ENCODE measurements at places on chromosomes 2 and 18.

DNA sequence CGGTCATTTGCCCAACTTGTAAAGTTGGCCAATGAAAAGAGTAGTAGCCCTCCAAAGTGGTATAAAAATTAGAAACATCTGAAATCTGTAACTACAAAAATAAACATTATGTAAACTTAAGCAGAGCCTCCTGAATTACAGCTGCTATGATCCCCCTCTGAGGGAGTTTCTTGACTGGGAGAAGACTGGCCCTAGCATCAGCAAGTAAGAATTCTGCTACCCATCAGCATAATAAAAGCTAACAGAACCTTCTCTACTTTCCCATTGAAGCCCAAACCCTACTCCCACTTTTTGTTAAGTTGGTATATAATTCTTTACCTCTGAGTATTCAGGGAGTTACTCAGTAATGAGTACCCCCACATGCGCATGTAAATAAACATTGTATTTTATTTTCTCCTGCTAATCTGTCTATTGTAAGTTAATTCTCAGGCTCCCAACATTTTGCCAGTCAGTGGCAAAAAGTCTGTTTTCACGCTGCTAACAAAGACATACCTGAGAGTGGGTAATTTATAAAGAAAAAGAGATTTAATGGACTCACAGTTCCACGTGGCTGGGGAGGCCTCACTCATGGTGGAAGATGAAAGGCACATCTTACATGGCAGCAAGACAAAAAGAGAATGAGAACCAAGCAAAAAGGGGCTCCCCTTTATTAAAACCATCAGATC is 71.3 kb downstream of the MYL12B start:
- no peak for DNase-seq

DNA sequence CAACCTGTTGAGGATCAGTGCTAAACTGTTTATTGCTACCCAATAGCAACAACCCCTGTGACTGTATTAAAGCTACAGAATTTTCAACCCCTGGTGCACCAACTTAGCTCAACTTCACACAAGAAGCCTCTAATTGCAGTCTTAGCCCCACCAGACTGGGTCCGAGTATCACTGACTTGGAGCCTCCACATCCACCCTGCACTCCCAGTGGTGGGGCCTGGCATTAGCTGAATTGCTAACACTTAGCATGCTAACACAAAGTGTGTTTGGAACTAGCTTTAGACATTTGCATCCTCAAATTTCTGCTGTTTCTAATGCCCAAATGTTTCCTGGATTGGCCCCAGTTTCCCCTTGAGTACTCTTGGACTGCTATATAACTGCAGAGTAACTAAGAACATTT is 298.6 kb downstream of the AGPS start:
- no peak for DNase-seq

GRCh38 chr2:230930928-230931555 is 6.0 kb upstream of the GPR55 start:
- DNase-seq: no peak

- DNase-seq: peak; percentile 38
Measured at GRCh38 chr2:130391058-130391871, 35.4 kb downstream of the PTPN18 start.

DNA sequence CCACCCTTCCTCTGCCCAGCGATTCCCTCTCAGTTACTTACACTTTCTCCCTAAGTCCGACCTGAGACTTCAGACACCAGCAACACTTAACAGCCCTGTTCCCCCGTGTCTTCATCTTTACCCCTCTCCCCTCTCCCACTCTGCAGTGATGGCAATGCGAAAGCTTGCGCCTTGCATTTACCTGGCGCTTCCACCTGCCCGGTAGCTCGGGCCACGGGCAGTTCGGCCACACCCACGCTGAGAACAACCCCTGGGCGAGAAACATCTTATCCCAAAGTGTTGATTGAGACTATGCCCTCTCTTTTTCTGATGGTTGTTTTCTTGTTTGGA is 558 bp downstream of the DNAJC10 start:
- no peak for DNase-seq

DNA sequence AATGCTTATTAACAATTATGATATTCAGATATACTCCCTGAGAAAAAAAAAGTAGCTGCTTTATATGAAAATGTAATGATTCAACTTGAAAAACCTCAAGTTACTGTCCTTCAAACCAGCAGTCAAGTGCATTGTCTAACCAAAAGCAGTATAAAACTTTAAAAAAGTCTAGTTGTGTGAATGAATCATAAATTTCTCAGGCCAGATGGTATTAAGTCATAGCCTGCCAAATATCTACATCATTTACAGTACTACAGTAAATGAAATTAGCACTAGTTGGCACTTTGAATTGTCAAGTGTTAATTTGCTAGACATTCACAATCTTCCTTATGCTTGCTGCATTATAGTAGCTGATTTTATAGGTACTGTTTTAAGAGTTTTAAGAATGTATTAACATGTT is 85.9 kb downstream of the CBLN2 start:
- DNase-seq: no peak

DNA sequence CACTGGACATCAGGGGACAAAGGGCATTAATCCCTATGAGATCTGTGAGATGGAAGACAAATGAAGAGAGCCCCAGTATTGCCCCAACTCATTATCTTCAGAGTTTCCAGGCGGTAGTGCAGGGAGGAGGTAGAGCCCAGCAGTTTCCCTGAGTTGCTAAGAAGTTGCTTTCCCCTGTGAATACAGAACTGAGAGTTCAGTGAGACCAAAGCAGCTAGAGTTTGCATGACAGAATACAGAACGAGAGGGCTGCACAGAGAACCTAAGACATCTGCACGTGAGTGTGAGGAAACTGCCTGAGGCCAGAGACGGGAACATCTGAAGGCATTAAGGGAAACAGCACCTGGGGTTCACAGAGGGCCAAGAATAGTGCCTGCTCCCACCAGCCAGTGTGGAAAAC is 18.1 kb upstream of the PGAP1 start:
- DNase-seq: no peak

GRCh38 chr2:176122052-176122682 is 352 bp upstream of the HOXD9 start:
- no peak for DNase-seq

GRCh38 chr2:10920764-10921388 is 9.1 kb downstream of the KCNF1 start:
- DNase-seq: no peak

- no peak for DNase-seq
Measured at GRCh38 chr2:33804155-33804554, 205.1 kb upstream of the FAM98A start.

- DNase-seq: no peak
Measured at GRCh38 chr18:10437837-10438236, 16.6 kb upstream of the APCDD1 start.

- no peak for DNase-seq
Measured at GRCh38 chr18:77132369-77133050, at the start of gene MBP. MBP (minus strand) TSS chr18:77132783; CDS start chr18:77105261, 27,522 bp downstream.

DNA sequence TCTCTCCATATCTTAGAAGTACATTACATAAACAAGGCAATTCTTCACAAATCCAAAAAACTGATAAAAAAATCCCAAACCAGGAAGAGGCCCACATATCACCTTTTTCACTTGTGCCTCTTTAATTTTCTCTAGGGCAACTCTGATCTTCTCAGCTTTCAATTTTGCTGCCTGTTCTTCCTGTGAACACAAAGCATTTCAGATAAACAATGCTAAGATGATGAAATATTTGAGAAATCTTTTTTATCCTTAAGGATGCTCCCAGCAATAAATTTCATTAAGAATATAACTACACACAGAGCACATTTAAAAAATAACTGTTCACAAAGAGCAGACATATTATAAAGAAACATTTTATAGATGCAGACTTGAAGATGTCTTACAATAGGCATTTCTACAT is 73.4 kb downstream of the RAPH1 start:
- no peak for DNase-seq

DNA sequence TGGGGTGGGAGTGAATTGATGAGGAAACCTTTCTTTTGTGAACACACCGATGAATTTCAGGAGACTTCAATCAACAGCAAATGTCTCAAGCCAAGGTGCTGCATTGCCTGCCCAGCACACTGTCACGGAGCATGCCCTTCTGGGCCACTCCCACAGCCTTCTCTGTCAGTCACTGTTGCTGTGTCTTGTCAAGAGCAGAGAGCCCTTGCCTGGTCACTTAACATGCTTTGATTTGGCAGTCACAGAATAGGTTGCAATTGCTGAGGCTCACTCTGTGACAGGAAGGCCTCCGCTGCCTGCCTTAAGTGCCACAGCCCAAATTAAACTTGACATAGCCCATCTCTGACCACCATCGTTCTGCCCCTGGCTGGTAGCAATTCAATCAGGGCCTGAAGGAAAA is 225.4 kb downstream of the PID1 start:
- DNase-seq: no peak

GRCh38 chr2:19351499-19351898 is 6.9 kb downstream of the OSR1 start:
- no peak for DNase-seq

- no peak for DNase-seq
Measured at GRCh38 chr2:236852100-236852976, 233.4 kb upstream of the COPS8 start.

DNA sequence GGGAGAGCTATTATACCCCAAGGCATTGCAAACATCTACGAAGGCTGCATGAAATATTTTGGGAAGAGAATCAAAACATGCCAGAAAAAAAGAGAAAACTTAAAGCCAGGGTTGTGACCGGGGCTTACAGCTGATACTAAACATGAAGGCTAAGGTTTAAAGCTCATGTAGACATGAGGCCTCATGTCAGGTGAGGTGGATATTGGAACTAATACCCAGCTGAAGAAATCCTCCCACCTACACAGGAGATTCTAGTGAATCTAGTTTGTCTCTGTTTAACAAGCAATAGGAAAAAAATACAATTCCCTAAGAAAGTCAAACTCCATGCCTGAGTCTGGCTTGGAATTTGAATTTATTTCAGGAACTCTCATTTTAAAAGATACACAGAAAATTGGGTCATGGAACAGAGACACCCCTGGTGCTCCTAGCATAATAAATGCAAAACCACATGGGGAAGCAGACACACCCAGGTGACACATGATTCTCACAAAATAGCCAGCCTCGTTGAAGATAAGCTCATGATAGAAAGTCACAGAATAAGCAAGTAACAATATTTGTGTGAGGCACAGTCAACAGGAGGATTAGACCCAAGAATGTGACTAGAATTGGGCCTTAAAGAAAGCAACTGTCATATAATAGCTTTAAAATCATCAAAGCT is 42.2 kb downstream of the UPP2 start:
- no peak for DNase-seq

All from fibroblast of skin of left quadriceps (primary cell).